ENCODE measurements at places on chromosomes 13 and 19.
A peak's percentile ranks its signal among the peaks of the same experiment; 100 is the strongest.

DNA sequence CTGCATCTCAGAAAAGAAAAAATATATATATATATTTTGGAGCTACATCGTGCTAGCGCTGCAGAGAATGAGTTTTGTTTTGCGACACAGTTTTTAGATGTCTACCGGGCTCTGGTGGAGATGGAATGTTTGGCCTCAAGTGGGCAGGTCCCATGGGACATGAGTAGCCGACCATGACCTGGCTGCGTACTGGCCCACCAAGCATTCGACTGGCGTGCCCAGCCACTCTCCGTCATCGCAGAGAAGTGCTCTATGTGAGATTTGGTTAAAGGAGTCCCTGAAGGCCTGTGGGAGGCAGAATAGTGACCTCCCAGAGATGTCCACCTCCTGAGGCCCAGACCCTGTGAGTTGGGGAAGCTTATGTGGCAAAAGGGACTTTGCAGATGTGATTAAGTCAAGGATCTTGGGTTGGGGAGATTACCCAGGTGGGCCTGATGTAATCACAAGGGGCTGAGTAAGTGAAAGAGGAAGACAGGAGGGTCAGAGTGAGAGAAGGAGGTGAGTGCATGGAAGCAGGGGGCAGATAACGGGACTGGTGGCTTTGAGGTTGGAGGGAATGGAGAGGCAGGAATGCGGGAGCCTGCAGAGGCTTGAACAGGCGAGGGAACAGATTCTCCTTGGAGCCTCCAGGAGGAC, 821 bp upstream of the LILRB4 start:
- no peak for DNase-seq

GRCh38 chr19:690203-690602, 5.0 kb downstream of the PRSS57 start:
- no peak for DNase-seq

DNA sequence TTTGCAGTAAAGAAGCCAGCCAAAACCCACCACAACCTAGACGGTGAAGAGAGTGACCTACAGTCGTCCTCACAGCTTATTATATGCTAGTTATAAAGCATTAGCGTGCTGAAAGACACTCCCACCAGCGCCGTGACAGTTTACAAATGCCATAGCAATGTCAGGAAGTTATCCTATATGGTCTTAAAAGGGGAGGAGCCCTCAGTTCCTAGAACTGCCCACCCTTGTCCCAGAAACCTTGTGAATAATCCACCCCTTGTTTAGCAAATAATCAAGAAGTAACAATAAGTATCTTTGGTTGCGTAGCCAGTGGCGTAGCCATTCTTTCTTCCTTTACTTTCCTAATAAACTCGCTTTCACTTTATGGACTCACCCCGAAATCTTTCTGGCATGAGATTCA, 227.9 kb upstream of the ARGLU1 start:
- DNase-seq = no peak

GRCh38 chr13:79231887-79232286, 174.2 kb downstream of the RBM26 start:
- no peak for DNase-seq

- no peak for DNase-seq
These were observed 563 bp upstream of the PDCD5 start for GRCh38 chr19:32580353-32580900.

- DNase-seq = no peak
These were observed 716 bp upstream of the ZNF420 start for GRCh38 chr19:37077501-37077933.

- no peak for DNase-seq
These were observed 670.3 kb downstream of the UQCRFS1 start for GRCh38 chr19:28542394-28543243.

DNA sequence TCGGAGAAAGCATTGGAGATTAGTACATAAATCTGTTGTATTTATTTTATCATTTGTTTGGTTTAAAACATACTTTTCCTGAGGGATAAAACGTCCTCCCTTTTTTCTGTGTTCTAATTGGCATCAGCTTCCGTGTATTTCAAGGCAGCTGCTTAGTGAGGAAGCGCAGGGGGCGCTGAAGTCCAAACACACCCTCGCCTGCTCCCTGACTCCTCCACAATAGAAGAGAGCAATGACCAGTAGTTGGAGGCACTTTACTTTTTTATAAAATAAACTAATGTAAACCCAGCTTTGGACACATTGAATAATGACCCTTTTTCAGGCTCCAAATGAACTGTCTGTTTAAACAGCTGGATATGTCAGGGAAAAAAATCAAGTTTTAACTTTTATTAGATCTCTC, 79.9 kb downstream of the RNASEH2B start:
- no peak for DNase-seq

GRCh38 chr13:110398564-110399507, 91.8 kb downstream of the COL4A2 start:
- DNase-seq = no peak

DNA sequence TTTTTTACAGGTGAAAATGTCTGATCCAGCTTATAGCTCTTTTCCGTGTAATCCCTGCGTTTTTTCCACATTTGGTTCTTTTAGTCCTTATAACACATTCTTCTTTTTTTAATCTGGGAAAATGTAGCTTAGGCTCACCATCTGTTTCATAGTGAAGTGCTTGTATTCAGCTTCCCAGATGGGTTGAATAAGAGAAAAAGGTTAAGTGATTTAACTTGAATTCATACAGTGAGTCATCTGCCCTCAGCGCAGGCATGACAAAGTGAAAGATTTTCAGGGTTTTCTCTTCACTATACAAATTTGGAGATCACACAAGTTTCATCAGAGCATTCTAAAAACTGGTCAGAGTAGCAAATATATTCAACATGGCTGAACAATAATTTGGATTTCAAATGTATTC, 224.8 kb downstream of the SPRY2 start:
- DNase-seq = no peak

- DNase-seq = no peak
These were observed 4.9 kb upstream of the N4BP2L1 start for GRCh38 chr13:32432856-32433255.

GRCh38 chr13:46542833-46543232, 10.1 kb upstream of the LRCH1 start:
- no peak for DNase-seq

DNA sequence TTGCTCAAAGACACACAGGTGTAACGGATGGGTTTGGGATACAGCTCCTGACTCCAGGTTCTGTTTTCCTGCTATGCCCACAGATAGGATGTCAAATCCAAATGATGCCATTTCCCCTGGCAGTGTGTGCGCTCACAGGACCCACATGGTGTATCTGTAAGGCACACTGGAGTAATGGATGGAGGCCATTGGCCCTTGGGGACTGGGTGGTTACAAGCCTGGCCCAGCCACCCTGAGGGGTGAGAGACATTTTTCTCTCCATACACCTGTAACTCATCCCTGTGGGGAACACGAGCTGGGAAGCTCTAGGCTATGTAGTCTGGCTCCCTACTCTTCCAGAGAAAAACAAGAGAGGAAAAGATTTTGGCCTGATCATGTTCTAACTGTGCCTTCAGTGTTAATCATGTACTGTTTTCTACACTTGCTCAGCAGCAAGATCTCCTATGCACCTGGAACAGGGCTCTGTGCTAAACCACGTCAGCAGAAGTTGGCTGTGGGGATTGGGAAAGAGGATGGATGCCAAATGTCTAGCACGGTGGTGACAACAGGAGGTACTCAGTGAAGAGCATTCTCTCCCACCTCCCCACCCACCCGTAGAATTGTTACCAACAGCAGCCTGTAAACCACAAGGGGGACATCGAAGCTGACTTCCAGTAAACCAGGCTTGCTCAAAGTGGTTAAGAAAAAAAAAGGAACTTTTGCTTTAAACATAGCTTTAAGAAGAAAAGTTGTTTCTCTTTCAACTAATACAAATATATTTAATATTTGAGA, 237.0 kb downstream of the LACC1 start:
- no peak for DNase-seq

DNA sequence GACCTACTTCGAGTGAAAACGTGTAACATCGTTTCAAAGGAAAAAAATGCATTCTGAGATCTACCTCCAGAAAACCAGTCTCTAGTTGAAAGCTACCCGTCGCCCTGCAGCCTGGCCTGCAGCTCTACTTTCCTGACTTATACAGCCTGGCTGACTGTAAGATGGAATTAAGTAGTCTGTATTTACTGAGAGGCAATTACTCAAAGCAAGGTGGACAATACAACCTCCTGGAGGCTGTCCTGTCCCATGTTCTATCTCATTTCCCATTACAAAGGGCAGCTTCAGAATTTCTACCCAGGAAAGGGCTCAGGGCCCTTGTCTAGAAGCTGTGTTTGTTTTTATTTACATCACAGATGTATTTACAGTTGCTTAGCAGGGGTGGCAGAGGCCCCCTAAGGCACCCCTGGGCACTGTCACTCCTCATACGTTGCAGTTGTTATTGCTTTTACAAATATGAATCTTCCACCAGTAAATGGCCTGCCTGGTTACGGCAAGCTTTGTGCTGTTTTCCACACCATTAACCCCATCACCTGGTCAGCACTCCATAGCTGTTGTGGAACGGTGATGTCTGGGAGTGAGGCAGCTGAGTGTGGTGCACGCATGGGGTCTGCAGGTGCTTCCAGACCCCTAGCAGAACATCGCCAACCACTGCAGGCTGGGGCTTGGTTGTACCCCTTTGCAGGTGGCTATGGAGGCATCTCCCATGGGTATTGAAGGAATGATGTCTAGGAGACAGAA, 46.3 kb upstream of the MTIF3 start:
- no peak for DNase-seq

- DNase-seq = peak; percentile 38
These were observed 41.8 kb upstream of the PNMA8B start for GRCh38 chr19:46537136-46538097.

GRCh38 chr13:21060338-21061028, 903 bp downstream of the LATS2 start:
- DNase-seq = no peak

- DNase-seq = no peak
These were observed 546.6 kb downstream of the DACH1 start for GRCh38 chr13:71320452-71320851.

DNA sequence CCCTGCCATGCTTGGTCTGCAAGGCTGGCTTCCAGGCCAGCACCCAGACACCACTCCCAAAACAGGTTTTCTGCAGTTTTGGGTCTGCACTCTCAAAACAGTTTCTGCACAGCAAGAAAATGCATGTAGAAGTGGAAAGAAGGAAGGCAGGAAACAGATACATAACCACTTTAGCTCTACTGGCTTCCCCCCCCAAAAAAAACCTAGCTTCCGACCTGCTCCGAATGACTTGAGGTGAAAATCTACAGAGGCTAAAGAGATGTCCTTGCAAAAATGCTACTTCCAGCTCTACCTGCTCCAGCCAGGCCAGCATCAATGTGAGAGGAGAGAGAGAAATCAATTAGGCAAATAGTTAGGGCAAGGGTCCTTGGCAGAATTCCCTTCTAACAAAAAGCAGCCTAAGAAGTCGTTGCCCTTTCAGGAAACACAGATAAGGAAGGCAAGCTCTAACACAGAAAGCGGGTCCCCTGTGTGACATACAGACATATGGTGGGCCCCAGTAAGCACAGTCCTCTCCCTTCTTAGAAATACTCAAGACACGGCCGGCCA, 3.4 kb downstream of the C19orf12 start:
- no peak for DNase-seq

- no peak for DNase-seq
These were observed 41.4 kb upstream of the IGSF23 start for GRCh38 chr19:44571830-44572580.

DNA sequence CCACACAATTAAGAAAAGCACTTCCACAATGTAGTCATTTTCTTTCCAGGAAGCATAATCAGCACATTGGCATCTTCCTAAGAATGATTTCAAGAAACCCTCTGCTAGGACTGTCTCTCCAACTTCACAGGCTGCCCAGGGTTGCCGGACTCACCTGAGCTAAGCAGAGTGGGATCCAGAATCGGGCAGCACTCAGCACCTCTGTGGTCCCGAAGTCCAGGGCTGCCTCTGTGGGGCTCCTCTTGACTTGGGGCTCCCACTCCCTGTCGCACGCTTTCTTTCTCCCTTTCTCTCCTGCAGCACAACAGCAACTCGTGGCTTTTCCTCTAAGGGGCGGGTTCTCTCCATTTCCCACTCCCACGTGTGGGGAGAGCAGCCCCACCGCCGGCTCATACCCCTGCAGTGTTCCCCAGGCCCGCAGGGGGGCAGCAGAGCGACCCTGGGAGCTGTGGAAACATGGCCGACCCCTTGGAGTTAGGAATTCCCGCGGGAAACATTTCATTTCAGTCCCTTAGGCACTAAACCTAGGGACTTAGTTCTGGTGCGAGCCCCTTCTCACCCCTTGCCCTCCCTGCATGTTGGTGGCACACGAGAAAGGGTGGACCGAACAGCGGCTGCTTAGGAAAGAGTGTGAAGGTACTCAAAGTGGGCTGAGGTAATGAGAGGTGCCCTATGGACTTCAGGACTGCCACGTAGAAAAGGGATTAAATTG, at the start of gene TMEM272:
TMEM272 (minus strand) TSS at position 316 of the 712 bp plus-strand sequence. CDS start 6,647 bp downstream, outside the sequence.
- DNase-seq = no peak

- no peak for DNase-seq
These were observed at the start of gene CLEC17A for GRCh38 chr19:14582894-14583340. Gene CLEC17A (plus strand): TSS chr19:14583084. CDS start chr19:14583161, 77 bp downstream.

DNA sequence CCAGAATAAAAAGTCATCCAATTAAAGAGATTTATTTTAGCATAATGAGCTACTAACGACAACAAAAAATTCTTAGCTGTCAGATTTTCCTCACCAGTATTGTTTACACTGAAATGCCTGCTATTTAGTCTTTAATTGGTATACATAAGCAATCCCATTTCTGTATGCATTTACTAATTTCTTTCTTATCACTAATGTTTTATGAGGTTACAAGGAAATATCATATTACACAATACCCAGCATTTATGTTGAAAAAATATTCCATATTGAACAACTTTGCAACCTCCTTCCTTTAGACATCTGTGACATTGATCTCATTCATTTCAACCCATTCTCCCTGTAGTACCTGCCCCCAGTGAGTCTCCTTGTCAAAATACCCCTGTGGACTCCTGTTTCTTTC, 135.4 kb downstream of the SLITRK6 start:
- DNase-seq = no peak

DNA sequence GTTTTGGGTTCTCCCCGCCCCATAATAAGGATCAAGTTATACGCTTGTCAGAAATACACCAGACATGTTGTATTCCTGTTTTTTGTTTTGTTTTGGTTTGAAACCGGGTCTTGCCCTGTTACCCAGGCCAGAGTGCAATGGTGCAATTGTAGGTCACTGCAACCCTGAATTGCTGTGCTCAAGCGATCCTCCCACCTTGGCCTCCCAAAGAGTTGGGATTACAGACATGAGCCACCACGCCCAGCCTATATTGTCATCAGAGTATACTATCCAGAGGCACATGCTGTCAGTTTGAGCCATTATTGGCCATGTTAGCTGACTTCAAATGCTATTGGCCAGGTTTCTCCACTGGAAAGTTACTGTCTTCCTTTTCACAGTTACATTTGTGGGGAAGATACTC, 9.8 kb downstream of the SAFB start:
- DNase-seq = no peak

- no peak for DNase-seq
These were observed 19.6 kb upstream of the PTPRS start for GRCh38 chr19:5360003-5360780.

DNA sequence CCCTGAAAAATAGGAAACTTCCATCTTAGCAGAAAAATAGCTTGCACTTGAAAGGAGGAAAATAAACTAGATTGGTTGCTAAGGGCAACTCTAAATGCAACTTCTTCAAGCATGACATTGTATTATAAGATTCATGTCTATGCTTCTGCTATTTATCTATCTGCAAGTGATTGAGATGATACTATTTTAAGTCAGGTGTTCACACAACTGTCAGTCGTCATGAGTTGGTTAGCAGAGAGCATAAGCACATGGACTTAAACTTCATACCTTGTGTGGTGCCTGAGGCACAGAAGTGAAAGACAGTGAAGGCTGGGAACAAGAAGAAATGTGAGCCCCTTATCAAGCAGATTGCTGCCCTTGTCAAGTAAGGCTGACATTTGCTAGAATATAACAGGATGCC, 82.9 kb downstream of the SLITRK5 start:
- DNase-seq = no peak

All from stimulated activated CD8-positive, alpha-beta memory T cell treated with anti-CD3 and anti-CD28 coated beads, Interleukin-4, amount 100 ng/mL, for 1 hour (primary cell).